ENCODE measurements at places on chromosomes 6 and 20.
A peak's percentile ranks its signal among the peaks of the same experiment; 100 is the strongest.

- no peak for DNase-seq
Measured at GRCh38 chr6:89910902-89911240, 16.6 kb downstream of the GJA10 start.

- DNase-seq: peak; percentile 48
Measured at GRCh38 chr6:25446830-25447569, 167.8 kb downstream of the CARMIL1 start.

- peak; percentile 35 for DNase-seq
Measured at GRCh38 chr6:33344701-33345697, 27.5 kb upstream of the ZBTB22 start.

GRCh38 chr20:3209257-3209945 is at the start of gene ITPA:
ITPA (plus strand) TSS chr20:3209498; CDS start chr20:3209552, 54 bp downstream.
- peak; percentile 42 for DNase-seq

- DNase-seq: no peak
Measured at GRCh38 chr20:7650086-7650879, 290.0 kb downstream of the HAO1 start.

- DNase-seq: peak; percentile 95
Measured at GRCh38 chr6:154414021-154414813, 57.6 kb upstream of the IPCEF1 start.

- DNase-seq: no peak
Measured at GRCh38 chr6:10479939-10480700, 41.0 kb upstream of the GCNT2 start.

GRCh38 chr20:48629069-48629959 is 198.5 kb downstream of the PREX1 start:
- DNase-seq: no peak

- DNase-seq: peak; percentile 61
Measured at GRCh38 chr6:28218312-28219248, 6.5 kb upstream of the ZSCAN9 start.

DNA sequence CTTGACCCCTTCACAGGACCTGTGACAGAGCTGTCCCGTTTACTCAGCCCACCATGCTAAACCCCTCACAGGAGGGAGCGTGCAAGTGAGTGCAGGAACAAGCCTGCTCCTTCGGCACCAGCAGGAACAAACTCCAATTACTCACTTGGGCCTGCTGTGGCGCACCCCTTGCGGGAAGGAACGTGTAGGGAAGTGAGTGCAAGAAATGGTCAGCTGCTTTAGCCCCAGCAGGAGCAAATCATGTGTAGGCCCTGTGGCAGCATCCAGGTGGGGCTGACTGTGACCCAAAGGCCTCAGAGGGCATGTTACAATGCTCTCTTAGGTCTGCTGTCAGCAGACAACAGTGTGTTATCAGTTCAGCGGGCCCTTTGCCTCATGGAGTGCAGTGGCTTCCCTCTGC is 574.4 kb downstream of the PRKN start:
- DNase-seq: no peak

- peak; percentile 1 for DNase-seq
Measured at GRCh38 chr6:108570517-108570916, 9.8 kb downstream of the FOXO3 start.

- no peak for DNase-seq
Measured at GRCh38 chr6:155472886-155473285, 17.2 kb upstream of the NOX3 start.

GRCh38 chr6:108661430-108661829 is 100.7 kb downstream of the FOXO3 start:
- DNase-seq: no peak

DNA sequence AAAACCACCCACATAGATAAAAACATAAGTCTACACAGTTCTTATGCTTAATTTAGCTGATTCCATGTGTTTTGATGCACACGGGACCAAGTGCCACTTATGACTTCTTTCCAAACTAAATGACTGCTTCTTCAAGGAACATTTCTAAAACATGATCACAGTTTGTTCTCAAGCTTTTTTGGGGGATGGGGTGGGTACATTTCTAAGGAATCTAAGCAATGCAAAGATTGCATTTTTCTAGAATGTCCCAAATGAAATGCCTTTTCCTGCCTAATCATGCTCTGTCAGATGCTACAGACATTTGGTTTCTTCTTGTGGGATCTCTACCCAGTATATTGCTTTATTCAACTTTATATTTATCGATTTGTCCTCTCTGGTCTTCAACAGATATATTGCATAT is 496.8 kb upstream of the JAG1 start:
- DNase-seq: no peak

- no peak for DNase-seq
Measured at GRCh38 chr6:52640170-52640569, 30.7 kb upstream of the TMEM14A start.

DNA sequence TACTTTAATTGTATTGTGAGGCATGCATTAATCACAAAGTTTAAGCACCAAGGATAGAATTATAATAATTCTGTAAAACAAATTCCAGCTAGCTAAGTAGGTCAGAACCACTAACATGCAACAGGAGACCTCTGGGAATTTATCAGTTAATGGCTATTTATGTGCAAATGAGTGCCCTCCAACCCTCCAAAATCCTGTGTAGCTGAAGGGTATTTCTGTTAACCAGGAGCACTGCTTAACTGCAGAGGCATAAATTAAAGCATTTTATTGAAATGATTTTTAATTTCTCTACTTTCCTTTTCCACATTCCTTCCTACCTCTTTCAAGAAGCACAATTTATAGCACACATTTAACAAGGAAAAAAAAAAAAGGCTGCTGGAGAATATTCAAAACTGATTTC is 77.0 kb downstream of the MMS22L start:
- no peak for DNase-seq

GRCh38 chr20:2163312-2163711 is 61.7 kb downstream of the STK35 start:
- DNase-seq: no peak

DNA sequence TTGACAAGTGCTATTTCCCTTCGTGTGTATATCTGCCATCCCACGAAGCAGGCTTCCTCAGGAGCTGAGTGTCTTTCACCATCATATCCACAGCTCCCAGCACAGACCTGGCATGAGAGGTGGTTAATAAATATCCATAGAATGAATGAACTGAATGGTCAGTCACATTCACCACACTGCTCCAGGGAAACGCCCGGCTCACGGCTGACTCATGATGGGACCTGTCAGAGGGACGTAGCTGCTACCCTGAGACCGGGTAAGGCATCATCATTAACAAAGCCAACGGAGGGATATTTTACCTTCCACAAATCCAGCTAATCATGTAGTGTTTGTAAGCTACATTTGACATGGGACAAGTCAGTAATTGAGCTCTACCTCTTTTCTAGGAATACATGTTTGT is 12.5 kb downstream of the AGPAT4 start:
- DNase-seq: no peak

- peak; percentile 74 for DNase-seq
Measured at GRCh38 chr6:21228876-21229460, 364.6 kb upstream of the SOX4 start.

DNA sequence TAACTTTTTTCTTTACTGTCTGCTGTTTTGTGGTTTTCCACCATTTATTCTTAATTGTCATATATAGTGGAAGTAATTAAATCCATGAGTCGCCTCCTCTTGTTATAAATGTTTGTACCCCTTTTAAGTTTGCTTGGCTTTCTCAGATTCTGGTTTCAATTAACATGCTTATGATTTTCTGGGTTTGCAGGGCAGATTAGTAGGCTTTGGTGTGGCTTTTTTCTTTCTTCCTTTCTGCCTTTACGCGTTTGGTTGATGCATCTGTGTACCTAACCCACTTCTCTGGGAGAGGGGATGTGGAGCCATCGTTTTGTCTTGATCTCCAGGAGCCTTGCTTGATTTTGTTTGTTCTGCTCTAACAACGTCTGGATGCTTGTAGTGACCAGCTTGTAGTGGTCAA is 100.4 kb downstream of the JARID2 start:
- DNase-seq: no peak

GRCh38 chr6:16758163-16758975 is 2.9 kb downstream of the ATXN1 start:
- peak; percentile 70 for DNase-seq

DNA sequence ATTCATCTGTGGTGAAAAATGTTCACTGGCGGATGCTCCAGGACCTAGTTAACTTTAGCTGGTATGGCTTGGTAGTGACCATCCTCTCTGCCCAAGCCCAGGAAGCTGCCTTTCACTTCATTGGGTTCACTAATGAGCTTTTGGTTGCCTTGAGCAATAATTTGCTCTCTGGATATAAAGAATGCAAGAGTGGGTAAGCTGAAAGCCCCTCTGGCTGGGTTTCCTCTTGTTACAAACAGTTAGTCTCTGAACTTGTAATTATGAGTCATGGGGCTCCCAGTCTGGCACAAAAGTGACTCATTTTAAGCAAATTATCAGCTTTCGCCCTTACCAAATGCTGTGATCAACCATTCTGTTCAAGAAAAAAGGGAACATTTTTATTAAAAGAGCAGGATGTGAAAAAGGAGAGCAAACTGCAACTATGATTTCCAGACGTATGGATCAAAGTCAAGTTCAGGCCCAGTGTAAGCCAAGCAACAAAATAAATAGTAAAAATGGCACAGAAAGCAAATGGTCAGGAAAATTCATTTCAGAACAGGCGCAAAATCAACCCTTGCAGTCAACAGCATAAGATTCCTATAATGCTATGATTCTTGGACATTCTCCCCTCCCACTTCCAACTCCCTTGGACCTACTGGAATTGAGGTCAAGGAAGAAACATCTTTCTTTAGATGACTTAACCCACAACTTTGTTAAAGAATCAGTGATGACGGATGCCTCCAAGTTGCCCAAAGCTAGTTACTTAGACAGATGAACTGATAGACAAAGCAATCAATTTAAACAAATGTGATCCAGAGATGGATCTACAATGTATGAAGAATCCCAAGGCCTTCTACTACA is 130.0 kb upstream of the KCNK16 start:
- DNase-seq: peak; percentile 1

DNA sequence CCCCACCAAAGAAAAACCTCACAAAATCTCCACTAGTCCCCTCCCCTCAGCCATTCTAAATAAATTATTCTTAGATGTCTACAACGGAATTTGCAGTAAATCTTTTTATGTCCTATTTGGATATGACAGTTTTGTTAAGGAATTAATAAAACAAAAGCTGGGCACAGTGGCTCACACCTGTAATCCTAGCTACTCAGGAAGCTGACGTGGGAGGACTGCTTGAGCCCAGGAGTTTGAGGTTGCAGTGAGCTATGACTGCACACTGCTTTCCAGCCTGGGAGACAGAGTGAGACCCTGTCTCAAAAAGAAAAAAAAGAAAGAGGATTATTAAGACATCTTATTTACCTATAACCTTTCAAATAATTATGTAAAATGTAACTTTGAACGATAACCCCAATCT is 165.4 kb downstream of the SLC16A10 start:
- no peak for DNase-seq

DNA sequence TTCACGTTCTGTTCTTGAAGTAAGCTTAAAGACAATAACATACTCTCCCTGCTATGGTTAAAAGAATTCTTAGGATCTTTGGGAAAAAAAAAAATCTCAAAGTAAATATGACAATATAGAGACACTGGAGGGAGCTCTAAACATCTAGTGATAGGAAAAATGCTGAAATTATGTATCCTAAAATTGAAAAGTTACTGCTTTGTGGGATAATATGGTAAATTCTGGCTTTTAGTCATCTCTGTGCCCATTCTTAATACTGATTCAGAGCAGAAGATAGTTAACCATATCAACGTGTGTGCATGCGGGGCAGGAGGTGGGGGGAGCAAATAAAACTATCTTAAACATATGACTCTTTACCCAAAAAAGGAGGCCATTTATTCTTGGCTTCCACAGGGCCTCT is 165.4 kb downstream of the GMPR start:
- no peak for DNase-seq

- DNase-seq: peak; percentile 29
Measured at GRCh38 chr6:57173886-57174510, 1.9 kb downstream of the BAG2 start.

GRCh38 chr6:144123421-144123820 is 26.9 kb upstream of the STX11 start:
- peak; percentile 19 for DNase-seq

DNA sequence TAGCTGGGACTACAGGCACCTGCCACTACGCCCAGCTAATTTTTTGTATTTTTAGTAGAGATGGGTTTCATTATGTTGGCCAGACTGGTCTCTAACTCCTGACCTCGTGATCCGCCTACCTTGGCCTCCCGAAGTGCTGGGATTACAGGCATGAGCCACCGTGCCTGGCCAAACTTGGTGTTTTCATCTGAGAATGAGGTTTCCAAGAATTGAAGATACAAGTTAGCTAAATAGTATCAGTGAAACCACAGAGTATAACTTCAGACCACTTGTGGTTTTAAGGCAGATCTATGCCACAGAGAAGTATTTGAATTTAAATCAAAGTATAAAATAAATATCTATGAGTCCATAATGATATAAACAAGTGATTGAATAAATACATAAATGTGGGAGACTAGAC is 70.1 kb downstream of the SLC16A10 start:
- DNase-seq: no peak

- DNase-seq: peak; percentile 60
Measured at GRCh38 chr6:43143235-43144128, 27.6 kb upstream of the SRF start.

DNA sequence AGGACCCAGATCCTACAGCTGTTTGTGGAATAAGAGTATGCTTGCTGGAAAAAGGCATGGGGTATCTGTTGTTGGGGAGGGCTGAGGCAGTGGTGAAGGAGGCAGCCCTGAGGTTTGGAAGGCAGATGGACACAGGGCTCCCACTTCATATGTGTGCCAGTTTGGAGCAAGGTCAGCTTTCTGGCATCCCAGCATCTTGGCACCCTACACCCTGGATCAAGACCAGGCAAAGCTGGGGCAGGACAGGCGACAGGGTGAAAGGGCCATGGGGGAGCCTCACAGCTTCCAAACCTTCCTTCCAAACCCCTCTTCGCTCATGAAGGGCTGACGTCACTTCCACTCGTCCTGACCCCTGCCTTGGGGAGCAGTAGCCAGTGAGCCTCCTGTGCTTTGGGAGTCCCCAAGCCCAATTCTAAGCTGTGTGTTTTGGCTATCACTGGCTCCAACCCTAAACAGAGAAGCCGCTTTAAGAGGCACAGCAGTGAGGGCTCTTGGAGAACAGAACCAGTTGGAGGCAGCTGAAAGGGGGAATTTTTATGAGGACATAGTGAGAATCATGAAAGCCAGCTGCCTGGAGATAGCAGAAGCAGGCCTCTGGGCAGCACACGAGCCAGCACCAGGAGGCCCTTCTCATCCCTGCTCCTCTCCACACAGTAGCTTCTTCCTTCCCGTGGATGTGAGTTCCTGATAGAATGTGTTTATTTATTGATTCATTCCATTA is 448.6 kb upstream of the CDH4 start:
- DNase-seq: no peak

- no peak for DNase-seq
Measured at GRCh38 chr6:44260011-44260410, 2.7 kb upstream of the SLC35B2 start.

GRCh38 chr6:106470316-106470715 is 109.8 kb downstream of the CRYBG1 start:
- no peak for DNase-seq

Data from MV-4-11 (cell line).